ENCODE measurements at places on chromosomes 4 and X. TPM values are rescaled to one million over a fixed set of nuclear protein-coding genes. Genes with fewer than 3 reads are reported as not detected.

Gene GYG2
- total RNA-seq: 15.7 TPM

Gene GASK1B
- 24.3 TPM for total RNA-seq

DNA sequence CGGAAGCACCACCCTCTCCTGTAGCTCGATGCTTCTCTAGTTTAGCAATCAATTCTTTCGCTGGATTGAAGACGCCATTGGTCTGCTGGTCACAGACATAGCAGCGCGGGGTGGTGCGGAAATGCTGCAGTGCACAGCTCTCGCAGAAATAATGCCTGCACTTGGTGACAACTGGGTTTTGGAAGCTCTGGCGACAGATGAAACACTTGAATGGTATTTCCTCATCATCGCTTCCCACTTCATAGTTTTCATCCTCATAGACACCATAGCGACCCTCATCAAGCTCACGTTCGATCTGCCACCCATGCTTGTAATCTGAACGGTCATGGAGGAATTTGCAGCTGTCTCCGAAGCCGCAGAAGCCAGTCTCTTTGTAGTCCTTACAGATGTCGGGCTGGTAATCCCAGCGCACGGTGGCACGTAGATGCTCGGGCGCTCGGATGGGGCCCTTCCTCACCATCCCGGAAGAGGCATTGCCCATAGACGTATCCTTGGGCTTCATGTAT, 854 bp downstream of the RNF113A start:
- no peak for DNase-seq

DNA sequence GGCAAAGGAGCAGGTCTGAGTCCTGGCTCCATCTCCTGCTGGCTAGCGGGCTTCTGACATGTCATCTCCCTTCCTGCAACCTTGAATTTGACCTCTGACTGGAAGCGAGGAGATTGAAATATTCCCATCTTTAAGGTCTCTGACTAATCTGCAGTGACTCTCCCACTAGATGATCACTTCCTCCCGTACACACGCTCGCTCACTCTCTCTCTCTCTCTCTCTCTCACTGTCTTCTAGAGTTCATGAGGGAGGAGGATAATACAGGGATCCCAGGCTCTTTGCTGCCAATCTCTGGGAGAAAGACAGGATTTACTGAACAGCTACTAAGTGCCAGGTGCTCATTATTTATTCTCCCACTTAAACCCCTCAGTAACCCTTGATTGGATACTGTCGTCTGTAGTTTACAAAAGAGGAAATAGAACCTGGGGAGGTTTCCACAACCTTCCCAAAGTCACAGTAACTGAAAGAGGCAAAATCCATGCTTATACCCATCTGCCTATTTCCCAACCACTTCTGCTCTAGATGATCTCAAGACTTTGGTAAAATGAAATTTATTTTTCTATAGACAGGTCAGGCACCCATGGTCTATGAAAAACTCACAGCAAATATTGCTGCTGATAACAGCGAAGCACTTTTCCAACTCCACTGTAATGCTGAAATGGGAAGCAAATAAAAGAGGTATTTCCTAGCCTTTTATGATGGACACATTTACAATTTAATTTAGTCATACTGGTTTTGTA, 193.5 kb upstream of the C1QTNF7 start:
- DNase-seq: no peak

Gene SLC6A14
- 10.1 TPM for total RNA-seq

DNA sequence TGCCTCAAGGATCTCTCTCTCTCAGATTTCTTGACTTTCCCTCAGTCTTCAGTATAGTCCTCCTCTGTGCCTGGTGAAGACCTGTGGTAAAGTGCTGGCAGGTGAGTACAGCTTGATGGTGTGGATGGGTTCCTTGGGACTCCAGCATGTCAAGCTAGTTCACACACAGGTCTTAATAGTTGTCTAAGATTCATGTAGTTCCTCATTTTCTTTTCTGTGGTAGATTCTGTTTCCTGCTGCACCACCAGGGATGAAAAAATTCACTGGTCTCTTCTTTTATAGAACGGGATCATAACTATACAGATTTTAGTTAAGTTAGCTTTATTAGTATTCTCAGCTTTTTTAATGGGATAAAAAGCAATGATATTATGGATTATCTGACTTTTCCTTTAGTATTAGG, 32.5 kb upstream of the PAQR3 start:
- no peak for DNase-seq

Gene UGT2A1
- not detected for total RNA-seq

DNA sequence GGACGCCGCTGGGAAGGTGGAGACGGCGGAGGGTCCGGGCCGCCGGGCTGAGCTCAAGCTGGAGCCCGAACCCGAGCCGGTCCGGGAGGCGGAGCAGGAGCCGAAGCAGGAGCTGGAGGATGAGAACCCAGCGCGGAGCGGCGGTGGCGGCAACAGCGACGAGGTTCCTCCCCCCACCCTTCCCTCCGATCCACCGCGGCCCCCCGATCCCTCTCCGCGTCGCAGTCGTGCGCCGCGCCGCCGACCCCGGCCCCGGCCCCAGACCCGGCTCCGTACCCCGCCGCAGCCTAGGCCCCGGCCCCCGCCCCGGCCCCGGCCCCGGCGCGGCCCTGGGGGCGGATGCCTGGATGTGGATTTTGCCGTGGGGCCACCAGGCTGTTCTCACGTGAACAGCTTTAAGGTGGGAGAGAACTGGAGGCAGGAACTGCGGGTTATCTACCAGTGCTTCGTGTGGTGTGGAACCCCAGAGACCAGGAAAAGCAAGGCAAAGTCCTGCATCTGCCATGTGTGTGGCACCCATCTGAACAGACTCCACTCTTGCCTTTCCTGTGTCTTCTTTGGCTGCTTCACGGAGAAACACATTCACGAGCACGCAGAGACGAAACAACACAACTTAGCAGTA, 483 bp downstream of the USP27X start:
- DNase-seq: no peak

- no peak for DNase-seq
Measured at GRCh38 chrX:110046971-110047370, 44.1 kb downstream of the TMEM164 start.

DNA sequence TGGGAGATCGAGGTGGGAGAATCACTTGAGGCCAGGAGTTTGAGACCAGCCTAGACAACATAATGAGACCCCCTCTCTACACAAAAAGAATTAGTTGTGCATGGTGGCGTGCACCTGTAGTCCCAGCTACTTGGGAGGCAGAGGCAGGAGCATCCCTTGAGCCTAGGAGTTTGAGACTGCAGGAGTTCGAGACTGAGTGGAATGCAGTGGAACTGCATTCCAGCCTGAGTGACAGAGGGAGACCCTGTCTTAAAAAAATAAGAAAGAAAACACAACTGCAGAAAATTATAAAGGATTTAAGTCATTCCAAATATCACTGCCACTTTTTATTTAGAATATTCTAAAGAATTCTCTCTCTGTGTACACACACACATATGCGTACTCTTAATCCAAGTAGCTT, 18.4 kb downstream of the HPRT1 start:
- DNase-seq: no peak

- DNase-seq: peak; percentile 95
Measured at GRCh38 chrX:48597353-48598264, at the start of gene WDR13. Gene WDR13, plus strand, starts transcription at chrX:48597492. Its CDS starts 505 bp downstream, at chrX:48597997.

DNA sequence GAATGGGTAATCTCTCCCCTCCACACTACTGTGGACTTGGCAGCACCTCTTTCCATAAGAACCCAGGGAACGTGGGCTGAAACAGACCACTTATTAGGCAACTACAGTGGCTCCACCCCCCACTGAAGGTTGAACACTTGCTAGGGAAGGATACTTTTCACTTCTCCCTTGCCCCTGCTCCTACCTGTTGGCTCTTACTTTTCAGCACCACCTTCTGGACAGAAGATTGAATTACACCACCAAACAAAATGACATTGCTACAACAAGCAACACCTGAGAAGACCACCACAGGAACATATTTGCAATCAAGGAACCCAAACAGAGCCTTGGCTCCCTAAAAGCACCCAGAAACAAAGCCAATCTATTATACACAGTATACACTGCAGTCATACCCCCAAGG, 132.1 kb upstream of the CXCL13 start:
- DNase-seq: no peak

Gene CPLX1
- total RNA-seq: 0.98 TPM
